ENCODE measurements at places on chromosomes 12 and 14.

DNA sequence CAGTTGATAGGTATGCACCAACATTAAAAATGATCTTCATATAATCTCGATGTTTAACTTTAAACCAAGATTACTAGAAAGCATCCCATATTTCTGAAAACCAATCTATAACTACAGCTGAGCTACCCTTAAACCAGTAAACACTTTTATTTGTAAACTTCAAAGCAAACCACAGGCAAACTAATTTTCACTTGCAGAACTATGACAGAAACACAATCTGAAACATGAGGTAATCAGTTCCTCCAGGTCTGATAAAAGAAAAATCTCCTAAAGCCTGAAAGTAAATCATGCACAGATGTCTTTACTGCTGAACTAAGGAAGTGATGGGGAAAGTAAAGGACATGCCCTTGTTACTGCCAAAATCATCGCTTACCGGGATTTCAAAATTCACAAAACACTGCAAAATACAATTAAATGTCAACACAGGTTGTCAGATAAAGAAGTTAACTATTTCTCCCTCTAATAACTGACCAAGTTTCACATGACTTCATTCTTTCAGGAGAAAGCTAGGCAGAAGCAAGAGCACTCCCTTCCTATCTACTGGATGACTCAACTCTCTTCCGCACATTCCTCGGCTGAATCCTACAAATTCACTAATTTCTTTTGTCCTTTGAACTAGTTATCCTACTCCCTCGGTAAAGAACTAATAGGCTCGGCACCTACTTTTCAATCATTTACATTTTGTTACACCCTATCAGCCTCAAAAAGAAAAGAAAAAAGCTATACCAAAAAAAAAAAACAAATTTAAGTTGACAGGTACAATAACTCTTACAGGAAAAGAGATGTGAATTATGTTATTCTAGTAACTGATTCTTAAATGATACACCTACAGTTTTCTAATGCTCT is 1.4 kb downstream of the EEA1 start:
- DNase-seq: no peak

GRCh38 chr12:117400912-117401311 is 39.5 kb upstream of the NOS1 start:
- no peak for DNase-seq

GRCh38 chr14:32167907-32168306 is 33.9 kb upstream of the RNU6-7 start:
- DNase-seq: no peak

- DNase-seq: no peak
These were observed 10.9 kb downstream of the HDAC7 start for GRCh38 chr12:47808574-47809365.

GRCh38 chr12:13165617-13166041 is 30.9 kb upstream of the EMP1 start:
- no peak for DNase-seq

DNA sequence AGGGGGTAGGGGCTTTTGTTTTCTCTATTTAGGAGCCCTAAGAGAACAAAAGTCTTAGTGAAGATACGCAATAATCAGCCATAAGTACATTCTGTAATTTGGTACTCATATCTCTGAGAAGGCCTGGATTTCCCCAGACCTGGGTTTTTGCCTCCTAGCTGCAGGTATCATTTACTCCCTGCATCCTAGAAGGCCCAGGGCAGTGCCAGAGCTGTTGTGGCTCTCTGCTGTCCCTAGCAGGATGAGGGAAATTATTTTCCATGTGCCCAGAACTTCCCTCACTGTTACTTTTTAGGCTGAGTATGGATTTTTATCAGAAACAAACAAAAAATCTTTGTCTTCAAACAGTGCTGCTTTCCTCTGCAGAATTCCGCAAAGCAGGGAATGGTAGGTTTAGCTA is 192.5 kb upstream of the SYT1 start:
- no peak for DNase-seq

DNA sequence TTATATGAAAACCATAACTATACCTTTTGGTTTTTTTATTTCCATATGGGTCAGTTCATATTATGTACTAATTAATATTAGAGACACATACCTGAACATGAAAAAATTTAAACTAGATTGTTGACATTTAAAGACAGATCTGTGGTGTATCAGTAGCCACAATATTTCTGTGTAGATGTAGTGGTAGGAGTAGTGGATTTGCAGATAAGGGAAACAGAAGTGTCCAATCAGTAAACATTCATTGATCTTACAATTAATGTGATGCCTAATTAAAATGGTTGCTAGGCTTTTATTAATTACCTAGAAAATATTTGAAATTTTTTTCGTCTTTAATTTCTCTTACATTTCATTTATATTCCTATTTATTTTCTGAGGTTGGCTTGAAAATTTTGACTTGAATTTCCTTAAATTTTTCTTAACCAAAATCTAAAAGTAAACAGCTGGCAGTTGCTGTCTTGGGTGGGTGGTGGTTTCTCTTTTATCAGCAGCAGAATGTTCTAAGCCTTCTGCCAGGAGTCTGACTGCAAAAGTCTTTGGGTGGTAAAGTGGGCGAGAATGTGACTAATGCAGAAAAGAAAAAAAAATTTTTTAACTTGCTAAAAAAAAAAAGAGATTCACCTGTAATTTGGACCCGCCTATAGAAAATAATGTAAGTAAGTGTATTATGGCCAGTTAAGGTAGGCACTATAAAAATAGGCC is 2.4 kb downstream of the FGFR1OP2 start:
- no peak for DNase-seq

GRCh38 chr12:40000884-40001283 is 105.0 kb downstream of the SLC2A13 start:
- DNase-seq: no peak

DNA sequence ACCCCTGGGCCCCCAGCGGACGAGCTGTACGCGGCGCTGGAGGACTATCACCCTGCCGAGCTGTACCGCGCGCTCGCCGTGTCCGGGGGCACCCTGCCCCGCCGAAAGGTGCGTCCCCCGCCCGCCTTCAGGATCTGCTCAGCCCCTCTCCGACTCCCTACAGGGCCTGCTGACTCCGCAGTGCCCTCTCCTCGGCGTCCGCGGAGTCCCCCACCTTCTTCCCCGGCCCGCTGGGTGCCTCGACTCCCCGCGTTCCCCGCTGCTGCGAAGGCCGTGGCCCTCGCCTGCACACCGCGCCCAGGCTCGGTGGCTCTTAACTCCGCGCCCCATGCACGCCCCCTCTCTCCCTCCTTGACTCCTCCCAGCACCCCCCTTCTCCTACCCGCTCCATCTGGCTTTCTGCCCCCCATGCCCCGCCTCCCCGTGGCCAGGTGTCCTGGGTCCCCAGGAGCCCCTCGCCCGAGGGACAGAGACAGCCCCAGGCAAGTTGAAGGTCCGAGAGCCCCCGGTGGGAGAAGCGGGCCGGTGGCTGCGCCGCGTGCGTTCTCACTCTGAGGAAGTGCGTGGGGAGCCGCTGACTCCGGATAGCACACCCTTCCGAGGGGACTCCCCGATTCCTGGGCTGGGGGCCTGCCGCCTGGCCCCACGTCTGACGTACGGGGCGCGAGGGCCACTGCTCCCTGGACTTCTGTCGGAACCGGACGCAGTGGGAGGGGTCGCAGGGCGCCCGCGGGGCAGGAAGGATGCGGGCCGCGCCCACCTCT is 594 bp downstream of the TAMALIN start:
- no peak for DNase-seq

DNA sequence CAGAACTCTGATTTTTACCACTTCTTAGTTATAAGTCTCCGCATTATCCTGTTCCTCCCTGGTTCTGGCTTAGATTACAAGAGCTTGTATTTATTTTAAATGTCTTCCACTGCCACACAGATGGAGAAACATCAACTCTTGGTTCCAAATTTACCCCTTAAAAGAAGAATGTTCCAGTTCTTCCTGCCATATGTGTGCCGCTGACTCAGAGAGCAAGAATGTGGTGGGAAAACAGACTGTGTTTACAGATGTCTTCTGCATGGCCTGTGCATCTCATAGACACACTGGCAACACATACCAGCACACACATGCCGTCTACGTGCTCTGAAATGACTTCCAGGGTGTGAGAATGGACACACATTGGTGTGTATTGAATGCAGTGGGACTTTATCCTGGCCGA is 383.0 kb downstream of the LRIG3 start:
- no peak for DNase-seq

DNA sequence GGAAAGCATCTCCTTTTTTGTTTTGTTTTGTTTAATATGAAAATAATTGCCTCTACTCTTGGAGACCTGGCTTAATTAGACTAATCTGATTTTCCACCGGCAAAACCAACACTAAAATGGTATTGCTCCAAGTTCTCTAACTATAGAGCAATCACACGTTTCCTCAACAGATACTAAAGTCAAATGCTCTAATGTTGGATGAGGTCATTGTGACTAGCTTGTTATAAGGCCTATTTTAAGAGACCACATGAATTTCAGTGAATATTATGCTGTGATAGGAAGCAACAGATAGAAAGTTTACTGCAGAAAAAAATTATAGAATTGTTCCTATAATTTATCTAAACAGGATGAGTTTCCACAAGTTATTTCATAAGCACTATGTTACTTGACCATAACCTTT is 3.3 kb upstream of the CCDC196 start:
- DNase-seq: no peak

GRCh38 chr12:95213119-95213518 is 4.1 kb downstream of the FGD6 start:
- no peak for DNase-seq

- DNase-seq: no peak
These were observed 584.5 kb downstream of the SLC16A7 start for GRCh38 chr12:60180298-60180697.

DNA sequence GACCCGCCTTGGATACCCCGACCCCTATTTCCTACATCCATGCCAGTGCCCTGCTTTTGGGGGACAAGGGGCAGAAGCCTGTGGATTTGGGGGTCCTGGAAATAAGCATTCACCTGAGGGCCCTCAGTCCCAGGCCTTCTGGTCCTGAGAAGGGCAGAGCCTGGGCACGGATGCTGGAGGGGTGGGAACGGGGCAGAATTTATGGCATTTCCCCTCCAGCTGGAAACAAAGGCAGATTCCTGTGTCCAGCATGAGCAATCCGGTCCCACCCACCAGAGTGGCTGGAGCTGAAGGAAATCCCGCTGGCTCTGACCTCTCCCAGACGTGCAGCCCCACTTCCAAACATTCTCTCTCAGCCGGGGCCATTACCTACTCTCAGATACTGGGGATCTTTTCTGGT is 9.3 kb downstream of the ANKRD33 start:
- no peak for DNase-seq

GRCh38 chr14:87094913-87095312 is 898.1 kb downstream of the GALC start:
- DNase-seq: no peak

DNA sequence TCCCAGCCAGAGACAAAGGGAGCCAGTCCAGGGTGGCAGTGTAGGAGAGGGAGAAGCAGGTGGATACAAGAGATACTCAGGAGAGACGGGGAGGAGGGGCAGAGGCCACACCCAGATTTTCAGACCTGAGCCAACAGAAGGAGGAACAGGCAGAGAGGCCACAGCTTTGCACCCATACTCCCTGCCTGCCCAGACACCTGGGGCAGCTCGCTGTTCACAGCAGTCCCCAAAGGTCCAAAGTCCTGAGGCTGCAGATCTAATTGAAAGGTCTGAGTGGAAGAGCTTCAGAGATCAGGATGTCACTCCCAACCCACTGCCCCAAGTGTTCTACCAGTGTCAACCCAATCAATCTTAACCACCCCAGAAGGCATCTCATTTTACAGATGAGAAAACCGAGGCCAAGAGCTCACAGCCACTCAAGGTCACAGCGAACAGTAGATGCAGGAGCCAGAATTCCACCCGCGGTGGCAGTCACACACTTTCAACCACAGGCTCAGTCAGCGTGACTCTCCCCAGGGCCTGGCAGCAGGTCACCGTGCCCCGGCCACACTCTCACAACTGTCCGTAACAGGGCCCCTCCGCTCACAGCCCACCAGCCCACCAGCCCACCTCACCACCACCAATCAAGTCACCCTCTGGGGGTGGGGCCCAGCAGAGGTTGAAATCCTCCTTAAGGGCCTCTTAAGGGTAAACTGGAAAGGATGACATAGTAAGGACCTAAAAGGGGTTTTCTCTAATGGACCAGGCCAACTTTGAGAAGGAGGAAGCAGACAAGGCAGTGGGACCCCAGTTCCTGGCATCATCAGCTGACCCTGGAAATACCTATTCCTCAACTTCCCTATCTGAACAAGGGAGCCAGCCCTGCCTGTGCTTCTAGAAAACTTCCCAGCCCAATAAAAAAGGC is 33.3 kb downstream of the ACTN1 start:
- no peak for DNase-seq

- no peak for DNase-seq
These were observed 117.3 kb downstream of the CPNE8 start for GRCh38 chr12:38788106-38788505.

DNA sequence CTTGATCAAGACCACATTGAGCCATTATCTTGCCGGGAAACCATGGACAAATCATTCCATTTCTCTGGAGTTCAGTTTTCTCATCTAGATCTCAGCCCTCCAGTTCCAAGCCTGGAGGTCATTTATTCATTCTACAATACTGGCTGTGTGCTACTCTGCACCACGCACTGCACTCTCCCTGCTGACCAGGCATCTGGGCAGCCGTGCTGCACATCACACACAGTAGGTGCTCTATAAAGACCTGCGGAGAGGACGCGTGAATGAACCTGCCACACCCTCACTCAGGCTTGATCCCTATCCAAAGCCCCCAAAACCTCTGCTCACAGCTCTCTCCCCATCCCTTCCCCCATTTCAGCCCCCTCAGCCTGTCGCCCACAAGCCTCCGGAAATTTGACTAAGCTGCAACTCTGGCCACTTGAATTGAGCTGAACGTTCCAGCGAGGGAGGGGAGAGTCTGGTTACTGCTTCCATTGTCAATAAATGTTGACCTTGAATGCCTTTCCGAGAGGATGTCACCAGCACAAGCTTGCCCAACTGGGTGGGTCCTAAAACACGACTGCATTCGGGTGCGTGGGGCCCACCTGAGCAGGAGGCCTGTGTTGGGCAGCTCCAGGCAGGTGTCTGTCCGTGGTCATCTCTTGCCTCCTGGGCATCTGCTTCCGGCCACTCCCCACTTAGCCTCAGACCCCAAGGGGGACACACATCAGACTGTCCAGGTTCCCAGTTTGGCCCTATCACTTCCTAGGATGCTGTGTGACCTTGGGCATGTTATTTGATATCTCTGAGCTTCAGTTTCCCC is 17.8 kb downstream of the FAIM2 start:
- no peak for DNase-seq

DNA sequence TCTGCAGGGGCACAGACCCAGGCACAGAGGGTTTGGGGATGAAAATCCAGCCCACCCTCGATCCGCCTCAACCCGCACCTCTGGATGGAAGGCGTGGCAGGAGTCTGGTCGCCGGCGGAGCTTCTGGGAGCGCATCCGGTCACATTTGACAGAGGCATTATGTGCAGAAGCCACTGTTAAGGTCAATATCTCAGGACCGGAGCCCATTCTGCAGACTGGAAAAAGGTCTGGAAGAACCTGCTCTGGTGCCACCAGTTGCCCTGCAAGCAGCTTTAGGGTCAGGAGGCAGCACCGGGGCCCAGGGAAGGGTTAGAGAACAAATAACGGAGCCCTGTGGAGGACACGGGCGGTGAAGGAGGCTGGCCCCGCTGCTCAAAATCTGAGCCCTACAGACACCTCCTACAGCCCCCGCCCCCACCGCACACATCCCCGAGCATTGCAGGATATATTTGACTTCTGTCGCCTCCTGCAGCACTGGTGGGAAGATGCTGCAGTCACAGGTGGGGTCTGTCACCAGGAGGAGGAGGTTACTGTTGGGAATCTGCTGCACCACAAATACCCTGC is 25.1 kb upstream of the LRTM2 start:
- no peak for DNase-seq

- DNase-seq: no peak
These were observed 62.7 kb downstream of the NOS1 start for GRCh38 chr12:117298648-117299225.

GRCh38 chr12:16027002-16027401 is 115.9 kb downstream of the DERA start:
- DNase-seq: no peak
